NCI-H1417 treated with DMSO at 0.1 percent for 48 hours (cell line): ENCODE measurements at places on chromosomes 5 and 9.

DNA sequence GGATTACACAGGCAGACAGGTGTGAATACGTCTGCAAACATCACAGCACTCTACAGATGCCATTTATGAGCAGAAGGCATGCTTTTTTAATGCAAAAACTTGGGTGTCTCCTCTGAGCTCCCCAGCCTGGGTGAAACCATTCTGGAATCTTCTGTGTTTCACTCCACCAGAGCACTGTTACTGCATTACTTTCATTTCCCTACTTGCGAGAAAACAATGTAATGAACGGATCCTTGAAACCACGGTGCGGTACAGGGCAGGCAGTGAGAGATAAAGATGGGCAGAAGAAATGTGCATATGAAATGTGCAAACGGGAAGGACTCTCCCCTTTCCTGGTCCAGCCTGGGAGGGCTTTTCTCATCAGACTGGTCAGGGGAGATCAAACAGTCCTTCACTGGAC is 584.3 kb upstream of the KLF4 start:
- DNase-seq, result no peak

- DNase-seq, result no peak
Observed at GRCh38 chr5:111996574-111996973, 239.6 kb upstream of the NREP start.

- no peak for DNase-seq
Observed at GRCh38 chr5:177433658-177434217, 7.3 kb downstream of the GRK6 start.

DNA sequence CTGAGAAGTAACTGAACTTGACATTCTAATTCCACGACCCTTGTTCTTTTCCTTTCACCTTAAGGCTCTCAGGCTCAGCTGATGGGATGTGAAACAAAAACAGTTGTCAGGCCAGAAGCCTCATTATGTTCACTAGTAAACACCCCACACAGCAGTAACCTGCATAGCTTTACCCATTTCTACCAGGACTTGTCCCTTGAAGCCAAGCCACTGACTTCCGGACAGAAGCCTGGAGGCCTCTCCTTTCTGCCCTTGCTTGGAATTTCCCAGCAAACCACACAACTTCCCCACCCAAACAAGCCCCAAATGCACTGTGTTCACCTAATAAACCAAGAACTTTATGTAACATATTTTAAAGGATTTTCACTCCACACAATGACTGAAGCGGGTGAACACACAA is 19.6 kb downstream of the PRUNE2 start:
- DNase-seq, result no peak
